NCI-H748 treated with DMSO at 0.1 percent for 48 hours (cell line): ENCODE measurements at places on chromosomes 5 and 9.

- DNase-seq, result no peak
These were observed 29.5 kb upstream of the SPIN1 start for GRCh38 chr9:88358723-88359122.

- no peak for DNase-seq
These were observed 1.2 kb upstream of the SQSTM1 start for GRCh38 chr5:179819296-179820126.

DNA sequence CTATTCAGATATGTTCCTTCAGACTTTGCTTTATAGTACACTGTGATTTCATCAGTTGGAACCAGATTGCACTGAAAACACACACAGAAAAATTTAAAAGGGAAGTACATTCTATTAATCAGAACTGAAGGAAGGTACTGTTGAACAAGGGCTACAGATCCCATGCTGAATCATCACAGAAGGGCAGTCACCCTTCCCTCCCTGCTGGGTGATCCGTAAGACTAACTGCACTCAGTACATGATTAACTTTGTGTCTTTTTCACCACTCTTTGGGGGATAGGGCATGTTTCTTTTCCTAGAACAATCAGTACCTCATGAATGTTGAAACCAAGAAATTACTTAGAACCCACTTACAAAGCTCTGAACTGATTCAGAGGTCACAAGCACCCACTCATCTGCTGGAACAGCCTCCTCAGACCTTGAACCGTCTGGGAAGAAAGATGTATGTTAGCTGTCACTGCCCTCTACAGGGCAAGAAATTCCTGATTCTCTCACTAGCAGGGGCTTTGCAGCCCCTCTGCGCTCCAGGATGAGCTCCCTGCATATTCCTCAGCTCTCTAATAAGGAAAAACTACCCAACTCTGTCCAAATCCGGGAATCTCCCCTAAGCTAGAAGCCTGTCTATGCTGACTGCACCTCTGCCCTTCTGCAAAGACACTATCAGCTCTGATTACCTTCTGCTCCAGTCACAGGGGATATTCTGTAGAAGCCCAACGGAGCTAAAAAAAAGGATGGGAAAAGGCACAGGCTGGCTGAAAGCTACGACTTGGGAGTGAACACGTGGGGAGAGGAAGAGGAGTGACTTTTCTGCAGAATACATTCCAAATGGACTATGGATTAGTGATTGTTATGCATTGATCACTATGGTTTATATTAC, 51.0 kb downstream of the IARS1 start:
- DNase-seq, result no peak

DNA sequence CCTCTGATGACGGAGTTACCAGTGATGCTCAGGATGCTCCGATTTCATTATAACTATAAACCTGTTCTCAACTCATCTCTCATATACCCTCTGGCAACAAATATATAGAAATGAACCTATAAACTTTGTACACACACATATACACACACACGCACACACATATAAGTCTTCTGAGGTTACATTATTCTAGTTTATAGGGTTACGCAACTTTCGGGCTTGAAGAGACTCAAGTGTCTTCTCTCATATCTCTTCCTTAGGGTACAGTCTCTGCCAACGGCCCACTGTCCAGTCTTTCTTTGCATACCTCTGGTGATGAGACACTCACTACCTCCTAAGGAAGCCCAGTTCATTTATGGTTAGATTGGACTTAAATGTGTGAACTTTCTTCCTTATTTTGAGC, 69.4 kb upstream of the TBC1D2 start:
- no peak for DNase-seq

DNA sequence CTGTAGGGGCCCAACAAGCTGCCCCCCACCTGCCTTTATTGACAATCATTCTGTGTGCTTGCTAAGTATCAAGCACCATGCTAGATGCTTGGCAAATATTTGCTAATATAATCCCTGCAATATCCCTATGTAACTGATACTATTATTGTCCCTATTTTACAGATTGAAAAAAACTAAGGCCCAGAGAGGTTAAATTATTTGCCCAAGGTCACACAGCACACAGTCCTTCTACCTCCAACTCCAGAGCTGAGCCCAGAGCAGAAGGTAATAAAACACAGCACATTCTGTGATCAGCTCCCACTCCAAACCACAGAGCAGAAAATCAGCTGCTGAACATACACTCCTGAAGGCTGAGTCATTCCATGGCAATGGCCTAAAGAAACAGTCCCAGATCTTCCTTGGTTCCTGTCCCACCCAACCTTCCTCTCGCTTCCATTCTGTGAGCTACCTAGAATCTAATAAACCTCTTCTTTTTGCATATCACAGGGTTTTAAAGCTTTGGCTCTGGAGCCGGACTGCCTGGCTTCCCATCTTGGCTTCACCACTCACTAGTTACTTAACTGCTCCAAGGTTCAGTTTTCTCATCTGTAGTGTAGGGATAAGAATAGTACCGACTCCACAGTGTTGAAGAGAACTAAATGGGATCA, 66.7 kb upstream of the ADRA1B start:
- DNase-seq, result no peak

DNA sequence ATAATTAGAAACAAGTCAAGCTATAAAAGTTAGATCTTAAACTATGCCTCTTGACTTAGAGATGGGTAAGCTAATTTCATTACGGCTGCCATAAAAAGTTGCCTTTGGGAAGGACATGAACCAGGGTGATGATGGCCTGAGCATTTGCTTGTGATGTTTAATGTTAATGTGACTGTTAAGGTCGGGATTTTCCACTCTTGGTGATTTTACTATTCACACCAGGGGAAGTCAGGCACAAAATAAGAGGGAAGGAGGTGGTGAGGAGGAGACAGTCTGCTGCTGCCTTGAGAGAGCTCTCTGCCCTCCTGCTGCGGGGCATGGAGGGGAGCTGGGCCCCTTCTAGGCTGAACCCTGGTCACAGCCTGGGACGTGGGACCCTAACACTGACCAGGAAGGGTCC, 34.4 kb downstream of the AHRR start:
- DNase-seq, result no peak

DNA sequence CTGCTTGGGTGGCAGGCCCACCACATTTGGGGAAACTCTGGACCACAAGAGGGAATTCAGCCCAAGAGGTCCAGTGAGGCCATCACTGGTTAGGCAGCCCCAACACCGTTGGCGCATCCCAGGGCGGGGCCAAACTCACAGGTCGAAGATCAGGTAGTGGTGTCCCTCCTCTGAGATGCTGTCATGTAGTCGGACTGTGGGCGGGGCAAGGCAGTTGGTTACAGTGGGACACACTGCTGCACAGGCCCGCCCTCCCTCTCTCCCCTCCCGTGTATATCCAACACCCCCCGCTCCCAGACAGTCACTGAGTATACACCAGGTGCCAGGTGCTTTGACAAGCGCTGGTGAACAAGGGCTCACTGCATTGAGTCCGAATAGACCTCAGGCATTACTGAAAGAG, 32.1 kb downstream of the CAMK2A start:
- no peak for DNase-seq

DNA sequence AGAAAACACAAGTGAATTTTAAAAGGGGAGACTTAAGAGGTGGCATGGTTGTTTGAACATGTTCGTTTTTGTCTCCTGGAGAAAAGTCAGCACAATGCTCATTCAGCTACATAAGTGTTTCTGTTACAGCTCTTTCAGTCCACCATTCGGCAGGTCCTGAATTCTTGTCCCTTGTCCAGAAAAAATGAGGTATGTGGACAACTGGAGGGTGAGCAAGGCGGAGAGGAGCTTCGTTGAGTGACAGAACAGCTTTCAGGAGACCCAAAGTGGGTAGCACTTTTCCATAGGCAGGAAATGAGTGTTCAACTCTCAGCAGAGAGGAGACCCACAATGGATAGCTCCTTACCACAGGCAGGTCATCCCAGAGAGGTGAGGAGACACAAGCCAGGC, 4.9 kb downstream of the PDCD1LG2 start:
- no peak for DNase-seq

- DNase-seq, result no peak
These were observed 14.1 kb upstream of the TNFAIP8 start for GRCh38 chr5:119341452-119342349.

DNA sequence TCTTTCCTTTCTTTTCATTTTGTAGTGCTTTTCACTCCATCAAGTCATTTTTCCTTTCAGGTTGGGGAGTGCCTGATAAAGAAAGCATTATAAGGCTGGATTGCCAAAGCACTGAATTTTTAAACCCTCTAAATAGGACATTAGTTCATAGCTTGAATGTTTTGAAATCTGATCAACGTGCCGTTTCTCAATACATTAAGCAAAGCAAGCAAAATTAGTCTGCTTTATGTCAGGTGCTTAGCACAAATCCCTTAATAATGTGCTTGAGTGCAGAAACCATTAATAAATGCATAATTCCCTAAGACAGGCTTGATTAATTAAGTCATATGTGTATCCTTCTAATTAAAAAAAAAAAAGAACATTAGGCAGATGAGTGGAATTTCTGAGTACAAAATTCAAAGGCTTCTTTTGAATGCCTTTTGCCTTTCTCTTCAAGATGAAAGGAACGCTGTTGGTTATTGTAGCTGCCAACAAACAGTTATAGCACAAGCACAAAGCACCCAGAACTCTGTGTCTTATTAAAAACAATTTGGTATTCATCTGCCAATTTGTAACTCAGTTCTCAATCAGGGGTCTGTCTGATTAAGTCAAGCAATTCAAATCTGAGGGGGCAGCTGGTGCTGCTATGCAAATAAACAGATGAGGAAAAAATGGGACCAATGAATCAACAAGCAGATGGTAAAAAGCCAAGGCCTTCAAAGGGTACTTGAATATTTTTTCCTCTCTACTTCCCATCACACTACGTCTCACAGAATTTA, 233.7 kb downstream of the TLE1 start:
- no peak for DNase-seq

DNA sequence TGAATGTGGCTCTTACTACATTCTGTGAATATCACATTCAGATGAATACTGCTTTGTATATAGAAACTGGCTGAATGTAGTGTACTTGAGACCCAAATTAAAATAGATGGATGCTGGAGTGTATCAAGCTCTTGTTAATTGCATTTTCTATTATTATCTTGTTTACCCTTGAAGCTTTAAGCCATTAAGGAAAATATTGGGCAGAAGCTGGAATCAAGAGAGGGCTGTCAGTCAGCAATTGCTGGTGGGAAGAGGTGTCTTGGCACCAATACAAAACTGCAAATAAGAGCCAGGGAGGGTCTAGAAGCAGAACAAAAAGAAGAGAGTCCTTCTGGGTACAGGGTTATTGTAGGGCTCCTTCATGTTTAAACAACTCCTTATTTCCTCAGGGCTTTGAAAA, 38.8 kb downstream of the MUSK start:
- peak; percentile 91 for DNase-seq

DNA sequence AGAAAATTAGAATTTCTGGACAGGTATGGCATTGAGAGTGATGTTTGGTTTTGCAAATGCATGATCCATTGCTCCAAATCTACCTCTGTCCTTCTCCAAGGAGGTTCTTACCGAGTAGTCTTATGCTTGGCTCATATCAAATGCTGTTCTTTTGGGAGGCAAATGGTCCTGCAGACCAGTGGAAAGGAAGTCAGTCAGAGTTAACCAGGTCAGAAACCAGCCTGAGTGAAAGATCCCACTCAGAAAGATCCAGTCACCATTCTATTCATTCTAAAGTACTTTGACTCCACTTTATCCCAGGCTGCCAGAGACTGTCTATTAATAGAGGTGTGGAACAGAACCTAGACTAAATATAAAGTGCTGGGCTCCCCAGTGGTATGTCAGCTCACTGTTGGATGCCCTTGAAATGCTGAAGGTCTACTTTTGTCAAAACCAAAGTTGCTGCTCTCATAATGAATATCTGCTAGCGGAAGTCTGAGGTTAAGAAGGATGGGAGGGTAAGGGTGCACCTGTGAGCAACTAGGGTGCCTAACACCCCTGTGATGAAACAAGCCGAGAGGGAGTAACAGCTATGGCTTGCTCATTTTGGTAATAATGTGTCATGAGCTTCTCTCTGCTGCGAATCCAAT, 302.2 kb downstream of the ZNF608 start:
- DNase-seq, result no peak

DNA sequence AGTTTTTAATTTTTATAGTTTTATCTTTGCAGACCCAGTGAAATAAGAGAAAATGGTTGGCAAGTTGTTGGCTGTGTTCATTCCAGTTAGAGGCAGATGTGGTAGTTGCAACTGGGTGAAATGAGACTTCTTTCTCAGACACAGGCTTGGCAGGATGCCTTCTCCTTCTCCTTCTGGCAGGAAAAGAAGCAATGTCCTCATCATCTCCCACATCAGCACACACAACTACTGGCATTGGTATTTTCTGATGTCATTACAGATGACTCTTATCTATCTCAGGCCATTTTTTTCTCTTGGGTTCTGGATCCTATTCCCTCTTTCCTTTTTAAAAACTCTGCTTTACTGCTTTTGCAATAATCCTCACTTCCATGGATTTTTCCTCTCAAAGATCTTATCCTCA, 103.3 kb upstream of the EDIL3 start:
- DNase-seq, result no peak

DNA sequence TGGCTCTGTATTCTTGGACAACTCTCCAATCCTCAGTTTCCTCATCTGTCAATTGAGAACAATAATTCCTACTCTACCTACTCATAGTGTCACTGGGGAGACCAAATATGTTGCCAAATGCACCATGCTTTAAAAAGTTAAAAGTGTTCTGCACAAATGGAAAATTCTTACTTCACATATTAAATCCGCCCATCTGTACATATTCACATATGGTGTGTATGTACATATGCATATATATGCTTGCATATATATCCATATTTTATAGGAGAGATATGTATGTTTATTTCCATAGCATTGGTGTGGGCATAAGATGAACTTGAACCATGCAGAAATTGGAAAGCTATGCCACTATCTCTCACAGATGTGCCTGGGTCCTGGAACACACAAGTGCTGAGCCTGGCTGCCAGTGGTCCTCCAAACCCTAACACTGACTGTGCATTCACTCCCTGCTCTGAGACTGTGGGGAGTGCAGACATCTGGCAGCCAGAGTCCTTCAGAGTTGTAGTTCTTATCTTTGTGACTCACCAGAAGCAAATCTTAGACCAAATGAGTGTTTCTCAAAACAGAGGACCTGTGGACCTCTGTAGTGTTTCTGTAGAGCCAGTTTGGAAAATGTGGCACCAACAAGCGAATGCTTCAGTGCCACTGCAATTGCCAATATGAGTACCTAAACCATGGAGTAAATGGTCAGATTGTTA, 168.7 kb downstream of the GRIA1 start:
- no peak for DNase-seq

GRCh38 chr9:113876151-113876992, at the start of gene ZNF618:
ZNF618 (plus strand) TSS chr9:113876309; CDS start chr9:113876381, 72 bp downstream.
- DNase-seq, result no peak

DNA sequence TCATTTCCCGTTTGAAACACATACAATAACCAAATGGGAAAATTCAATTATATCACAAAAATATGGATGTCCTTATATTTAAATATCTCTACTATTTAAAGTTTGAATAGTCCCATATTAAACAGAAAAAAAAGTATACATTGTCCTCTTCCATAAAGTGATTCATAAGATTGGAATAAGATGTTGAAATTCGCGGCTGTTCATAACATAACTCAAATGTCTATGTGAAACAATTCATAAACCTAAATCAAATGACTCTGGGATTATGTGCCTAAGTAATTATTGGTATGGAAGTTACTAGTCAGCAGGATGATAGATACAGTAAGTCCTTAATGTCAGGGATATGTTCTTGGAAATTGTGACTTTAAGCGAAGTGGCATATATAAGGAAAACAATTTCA, 3.9 kb upstream of the EFNA5 start:
- no peak for DNase-seq

- no peak for DNase-seq
These were observed 93.3 kb downstream of the CACNA1B start for GRCh38 chr9:137970686-137971476.
